ENCODE measurements at places on chromosomes 4 and X. TPM values are rescaled to one million over a fixed set of nuclear protein-coding genes. Genes with fewer than 3 reads are reported as not detected.

- DNase-seq: no peak
Observed at GRCh38 chr4:47717188-47717587, 120.7 kb downstream of the CORIN start.

- DNase-seq: no peak
Observed at GRCh38 chrX:41733939-41734338, 10.0 kb downstream of the GPR82 start.

DNA sequence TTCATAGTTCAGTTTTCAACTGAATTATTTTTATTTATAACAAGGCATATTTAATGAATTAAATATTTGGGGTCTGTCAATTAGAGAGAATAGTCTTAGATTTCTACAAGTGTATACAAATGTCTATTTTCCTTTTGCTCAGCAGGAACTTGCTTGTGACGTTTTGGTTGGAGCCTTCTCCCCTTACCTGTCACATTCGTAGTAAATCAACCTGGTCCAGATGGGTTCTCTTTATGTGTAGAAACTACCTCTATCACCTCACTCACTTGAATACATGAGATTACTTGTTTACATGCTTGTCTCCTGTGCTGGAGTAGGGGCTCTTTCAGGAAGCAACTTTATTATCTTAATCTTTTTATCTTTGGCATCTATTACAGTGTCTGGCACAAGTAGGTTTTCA lies 938.3 kb upstream of the IGFBP7 start:
- no peak for DNase-seq

GRCh38 chr4:7684294-7684693 lies 249.6 kb upstream of the PSAPL1 start:
- no peak for DNase-seq

GPM6B gene
- total RNA-seq: 6.8 TPM
